ENCODE measurements at places on chromosomes 7 and 10. TPM values are rescaled to one million over a fixed set of nuclear protein-coding genes. Genes with fewer than 3 reads are reported as not detected.

- H3K36me3 ChIP-seq, result no peaks in the 10 kb centered on the region
- DNase-seq, result no peak
- no peak overlapping the region for H3K4me3 ChIP-seq
- no peak overlapping the region for H3K27ac ChIP-seq
- H3K4me1 ChIP-seq, result no peaks in the 10 kb centered on the region
- peaks cover 2% of the 10 kb centered on the region for H3K27me3 ChIP-seq
Observed at GRCh38 chr10:92991513-92991912, 69.1 kb upstream of the CYP26C1 start.

DNA sequence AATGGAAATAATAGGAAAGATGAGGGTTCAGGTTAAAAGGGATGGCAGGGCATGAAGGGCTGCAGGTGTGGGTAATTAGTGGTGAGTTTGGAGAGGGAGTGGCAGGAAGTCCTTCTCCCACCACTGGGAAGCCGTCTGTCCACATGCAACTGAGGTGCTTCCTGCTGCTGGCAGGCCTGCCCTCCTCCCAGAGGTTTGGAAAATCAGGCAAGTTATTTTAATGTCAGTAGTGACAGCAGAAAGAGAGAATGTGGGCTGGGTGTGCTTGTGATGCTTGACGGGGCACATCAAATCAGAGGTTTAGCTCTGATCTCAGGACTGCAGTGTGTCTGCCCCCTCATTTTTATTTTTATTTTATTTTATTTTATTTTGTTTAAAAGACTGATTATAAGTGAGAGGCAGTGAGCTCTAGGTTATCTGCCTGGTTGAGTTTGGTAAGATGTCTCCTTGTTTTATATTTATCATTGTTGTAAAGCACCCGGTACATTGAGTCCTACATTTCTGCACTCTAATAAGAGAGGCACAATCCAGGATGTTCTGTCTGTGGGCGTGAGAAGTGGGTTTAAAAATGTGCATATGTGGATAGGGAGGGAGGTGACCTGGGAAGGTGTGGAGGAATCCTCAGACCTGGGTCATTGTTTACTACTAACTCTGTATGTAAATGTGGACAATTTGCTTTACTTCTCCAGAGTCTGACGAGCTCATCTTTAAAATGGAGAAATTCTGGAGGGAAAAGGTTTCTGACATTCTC, 504.4 kb downstream of the LRMDA start:
- H3K4me3 ChIP-seq, result no peak overlapping the region
- H3K27ac ChIP-seq, result no peak overlapping the region
- H3K4me1 ChIP-seq, result no peaks in the 10 kb centered on the region

DNA sequence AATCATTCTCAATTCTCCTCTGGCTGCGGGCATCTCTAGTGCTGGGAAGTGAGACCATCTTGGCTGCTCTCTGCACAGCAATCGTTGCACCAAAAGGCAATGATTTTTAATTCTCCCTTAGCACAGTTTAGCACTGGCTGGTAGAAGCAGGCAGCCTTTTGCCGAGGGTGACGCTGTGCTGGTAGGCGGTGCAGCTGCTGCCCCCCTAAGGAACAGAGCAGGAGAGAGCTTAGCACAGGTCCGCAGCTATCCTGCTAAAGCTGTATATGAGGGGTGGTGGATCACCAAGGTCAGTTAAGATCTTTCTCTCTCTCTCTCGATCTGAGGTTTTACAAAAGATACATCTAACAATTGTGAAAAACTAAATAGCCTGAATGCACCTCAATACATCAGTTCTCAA, 390.1 kb downstream of the GATA3 start:
- H3K4me1 ChIP-seq, result no peaks in the 10 kb centered on the region
- H3K27ac ChIP-seq, result no peak overlapping the region
- no peak overlapping the region for H3K4me3 ChIP-seq
- peaks cover 46% of the 10 kb centered on the region for H3K27me3 ChIP-seq
- DNase-seq, result no peak
- H3K36me3 ChIP-seq, result no peaks in the 10 kb centered on the region

The MYO3A gene
- total RNA-seq, result 0.55 TPM

GRCh38 chr10:13271552-13272163, 28.2 kb downstream of the PHYH start:
- H3K36me3 ChIP-seq, result no peaks in the 10 kb centered on the region
- no peaks in the 10 kb centered on the region for H3K27me3 ChIP-seq
- H3K4me3 ChIP-seq, result no peak overlapping the region
- H3K4me1 ChIP-seq, result peaks cover 42% of the 10 kb centered on the region

The TET1 gene
- total RNA-seq, result 1.3 TPM

DNA sequence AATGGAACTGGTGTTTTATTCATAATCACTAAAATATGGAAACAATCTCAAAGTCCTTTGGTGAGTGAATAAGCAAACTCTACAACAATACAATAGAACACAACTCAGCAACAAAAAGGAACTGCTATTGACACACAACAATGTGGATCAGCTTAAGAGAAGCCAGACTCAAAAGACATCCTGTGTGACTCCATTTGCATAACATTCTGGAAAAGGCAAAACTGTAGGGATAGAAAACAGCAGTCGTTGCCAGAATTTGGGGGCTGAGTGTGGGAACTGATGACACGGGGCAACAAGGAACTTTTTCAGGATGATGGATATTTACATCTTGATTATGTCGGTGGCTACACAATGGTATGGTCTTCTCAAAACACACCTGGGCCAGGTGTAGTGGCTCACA, 32.4 kb upstream of the SVIL start:
- H3K27me3 ChIP-seq, result no peaks in the 10 kb centered on the region
- no peaks in the 10 kb centered on the region for H3K36me3 ChIP-seq
- H3K4me1 ChIP-seq, result no peaks in the 10 kb centered on the region
- DNase-seq, result no peak
- H3K4me3 ChIP-seq, result no peak overlapping the region
- no peak overlapping the region for H3K27ac ChIP-seq

The TEX47 gene
- total RNA-seq, result not detected

GRCh38 chr10:46312953-46313352, 26.2 kb downstream of the ANTXRL start:
- no peaks in the 10 kb centered on the region for H3K36me3 ChIP-seq
- H3K4me3 ChIP-seq, result no peak overlapping the region
- no peak overlapping the region for H3K27ac ChIP-seq

- H3K27me3 ChIP-seq, result no peaks in the 10 kb centered on the region
- no peaks in the 10 kb centered on the region for H3K36me3 ChIP-seq
- no peak overlapping the region for H3K4me3 ChIP-seq
- H3K4me1 ChIP-seq, result peaks cover 18% of the 10 kb centered on the region
- DNase-seq, result no peak
- H3K27ac ChIP-seq, result no peak overlapping the region
Observed at GRCh38 chr10:631266-631665, 58.2 kb downstream of the DIP2C start.

DNA sequence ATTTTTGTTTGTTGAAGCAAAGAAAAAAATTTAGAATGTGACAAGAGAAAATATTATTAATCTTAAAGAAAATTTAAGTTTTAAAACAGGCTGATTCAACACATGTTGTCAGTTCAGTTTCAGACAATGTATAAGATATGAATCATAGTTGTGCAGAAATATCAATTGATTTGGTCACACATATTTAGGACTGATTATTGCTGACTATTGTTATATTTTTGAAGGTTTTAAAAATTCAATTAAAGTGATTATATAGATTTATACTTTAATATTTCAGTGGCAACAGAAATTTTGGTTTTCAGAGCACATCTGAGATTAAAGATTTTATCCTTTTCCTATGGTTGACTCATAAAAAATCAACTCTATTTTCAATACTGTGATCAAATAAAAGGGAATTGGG, 132.5 kb downstream of the PON1 start:
- no peak for DNase-seq
- no peak overlapping the region for H3K27ac ChIP-seq
- no peaks in the 10 kb centered on the region for H3K4me1 ChIP-seq
- H3K4me3 ChIP-seq, result no peak overlapping the region
- no peaks in the 10 kb centered on the region for H3K36me3 ChIP-seq
- no peaks in the 10 kb centered on the region for H3K27me3 ChIP-seq

GRCh38 chr7:100509231-100509630, 25.5 kb downstream of the NYAP1 start:
- H3K36me3 ChIP-seq, result no peaks in the 10 kb centered on the region
- no peak overlapping the region for H3K27ac ChIP-seq
- H3K27me3 ChIP-seq, result no peaks in the 10 kb centered on the region

The NME8 gene
- 0.28 TPM for total RNA-seq

DNA sequence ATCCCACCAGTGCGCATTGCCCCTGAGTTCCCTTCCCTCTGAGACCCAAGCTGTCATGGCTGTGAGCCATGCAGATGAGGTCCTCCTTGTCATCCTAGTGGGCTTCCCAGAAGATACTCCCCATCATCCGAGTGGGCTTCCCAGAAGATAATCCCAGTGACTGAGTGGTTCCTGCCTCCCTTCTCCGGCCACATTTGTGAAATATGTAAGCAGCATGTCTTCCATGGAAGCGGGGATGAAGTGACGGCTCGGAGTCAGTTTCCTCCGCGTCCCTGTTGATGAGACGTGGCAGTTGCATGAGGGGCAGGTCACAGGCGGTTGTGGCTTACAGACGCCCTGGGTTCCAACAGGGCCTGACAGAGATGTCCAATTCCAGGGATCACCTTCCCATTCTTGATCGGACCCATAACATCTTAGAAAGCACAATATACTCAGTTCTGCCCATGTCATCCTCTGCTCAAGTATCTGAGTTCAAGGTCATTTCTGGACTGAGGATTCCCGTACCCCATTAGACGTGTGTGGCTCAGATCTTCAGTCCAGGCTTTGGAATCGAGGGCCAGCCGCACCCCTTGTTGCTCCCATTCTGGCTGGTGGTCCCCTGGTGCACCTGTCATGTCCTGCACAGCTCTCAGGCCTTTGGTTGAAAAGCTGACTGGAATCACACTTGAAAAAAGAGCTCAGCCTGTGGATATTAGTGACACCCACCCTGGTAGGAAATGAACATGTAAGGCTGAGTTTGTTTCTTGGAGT, 166.9 kb downstream of the PTPRN2 start:
- H3K27me3 ChIP-seq, result no peaks in the 10 kb centered on the region
- no peak overlapping the region for H3K4me3 ChIP-seq
- no peak overlapping the region for H3K27ac ChIP-seq
- no peak for DNase-seq
- no peaks in the 10 kb centered on the region for H3K4me1 ChIP-seq

DNA sequence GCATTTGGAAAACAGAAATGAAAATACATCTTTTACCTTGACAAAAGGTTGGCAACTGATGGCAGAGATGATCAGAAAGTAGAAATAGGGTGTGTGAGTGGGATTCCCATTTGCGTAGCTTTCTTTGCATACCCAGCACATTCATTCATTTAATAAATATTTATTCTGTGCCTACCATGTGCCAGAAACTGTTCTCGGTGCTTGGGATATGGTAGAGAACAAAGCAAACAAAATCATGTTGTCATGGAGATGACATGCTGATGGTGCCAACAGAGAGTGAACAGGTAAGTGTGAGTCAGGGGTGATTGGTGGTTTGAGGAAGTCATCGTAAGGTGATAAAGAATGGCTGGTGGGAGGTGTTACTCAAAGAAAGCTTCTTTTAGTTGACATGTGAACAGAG, 45.4 kb downstream of the CACNB2 start:
- H3K27me3 ChIP-seq, result no peaks in the 10 kb centered on the region
- no peak for DNase-seq
- no peaks in the 10 kb centered on the region for H3K4me1 ChIP-seq
- H3K36me3 ChIP-seq, result no peaks in the 10 kb centered on the region
- H3K27ac ChIP-seq, result no peak overlapping the region
